Activated T-helper 1 cell treated with anti-CD3 and anti-CD28 coated beads, Interleukin-2, amount 50 U/mL, for 16 hours (primary cell): ENCODE measurements at places on chromosomes 3 and 15.

GRCh38 chr3:61182662-61183061 lies 68.6 kb downstream of the FHIT start:
- DNase-seq = no peak

DNA sequence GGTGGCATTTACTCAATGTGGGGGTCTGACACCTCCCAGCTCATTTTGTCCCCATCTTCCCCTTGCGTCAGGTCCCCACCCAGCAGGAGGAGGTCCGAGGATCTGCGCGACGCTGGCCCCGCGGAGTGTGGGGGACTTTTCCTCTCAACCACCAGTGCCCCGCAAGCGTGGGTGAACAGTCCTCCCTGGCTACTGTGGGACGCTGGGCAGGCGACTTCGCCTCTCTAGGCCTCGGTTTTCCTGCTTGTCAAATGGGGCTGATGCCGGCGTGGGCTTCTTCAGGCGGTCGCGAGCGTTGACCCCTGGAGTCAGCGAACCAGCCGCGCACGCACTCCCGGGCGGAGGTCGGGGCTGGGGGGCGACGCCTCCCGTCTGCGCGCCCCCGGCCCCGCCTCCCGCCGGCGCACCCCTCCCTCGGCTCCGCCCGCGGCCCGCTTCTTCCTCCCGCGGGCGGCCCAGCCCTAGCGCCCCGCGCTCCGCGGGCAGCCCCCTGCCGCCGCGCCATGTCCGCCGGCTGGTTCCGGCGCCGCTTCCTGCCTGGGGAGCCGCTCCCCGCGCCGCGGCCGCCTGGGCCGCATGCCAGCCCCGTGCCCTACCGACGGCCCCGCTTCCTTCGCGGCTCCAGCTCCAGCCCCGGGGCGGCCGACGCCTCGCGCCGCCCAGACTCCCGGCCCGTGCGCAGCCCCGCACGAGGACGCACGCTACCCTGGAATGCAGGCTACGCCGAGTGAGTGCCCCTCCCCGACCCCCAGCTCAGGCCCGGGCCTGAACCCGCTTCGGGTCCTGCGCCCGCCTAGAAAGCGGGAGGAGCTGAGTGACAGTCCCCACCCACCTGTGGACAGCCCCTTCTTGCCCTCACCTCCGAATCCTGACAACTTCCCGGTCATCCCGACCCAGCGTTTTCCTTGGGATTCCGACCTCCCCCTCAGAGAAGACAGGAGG lies at the start of gene PPM1M:
PPM1M (plus strand) TSS at position 438 of the 942 bp plus-strand sequence; CDS start at position 504, 66 bp downstream.
- no peak for DNase-seq

DNA sequence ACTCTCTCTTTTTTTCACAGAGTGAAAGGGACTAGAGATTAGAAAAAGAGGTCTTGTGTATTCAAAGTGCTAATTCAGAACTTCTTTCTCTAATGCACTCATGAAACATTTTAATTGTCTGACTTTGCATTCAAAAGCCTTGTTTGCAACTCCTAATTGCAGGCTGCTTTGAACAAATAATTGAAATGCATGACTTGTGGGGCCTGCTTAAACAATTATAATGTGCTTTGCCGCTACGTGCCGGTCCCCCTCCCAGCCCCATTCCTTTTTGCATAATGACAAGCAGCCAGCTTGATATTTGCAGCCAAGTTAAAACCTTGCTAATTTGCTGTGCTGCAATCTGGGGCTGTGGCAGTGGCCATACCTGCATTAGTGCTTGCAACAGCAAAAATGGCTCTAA lies 114.5 kb downstream of the FOXB1 start:
- DNase-seq = no peak

- DNase-seq = no peak
These were observed 2.0 kb downstream of the NRROS start for GRCh38 chr3:196641333-196642054.

- no peak for DNase-seq
These were observed 5.9 kb downstream of the MYO5C start for GRCh38 chr15:52289629-52290081.

GRCh38 chr3:22659651-22660475 lies 543.3 kb upstream of the UBE2E2 start:
- DNase-seq = no peak

DNA sequence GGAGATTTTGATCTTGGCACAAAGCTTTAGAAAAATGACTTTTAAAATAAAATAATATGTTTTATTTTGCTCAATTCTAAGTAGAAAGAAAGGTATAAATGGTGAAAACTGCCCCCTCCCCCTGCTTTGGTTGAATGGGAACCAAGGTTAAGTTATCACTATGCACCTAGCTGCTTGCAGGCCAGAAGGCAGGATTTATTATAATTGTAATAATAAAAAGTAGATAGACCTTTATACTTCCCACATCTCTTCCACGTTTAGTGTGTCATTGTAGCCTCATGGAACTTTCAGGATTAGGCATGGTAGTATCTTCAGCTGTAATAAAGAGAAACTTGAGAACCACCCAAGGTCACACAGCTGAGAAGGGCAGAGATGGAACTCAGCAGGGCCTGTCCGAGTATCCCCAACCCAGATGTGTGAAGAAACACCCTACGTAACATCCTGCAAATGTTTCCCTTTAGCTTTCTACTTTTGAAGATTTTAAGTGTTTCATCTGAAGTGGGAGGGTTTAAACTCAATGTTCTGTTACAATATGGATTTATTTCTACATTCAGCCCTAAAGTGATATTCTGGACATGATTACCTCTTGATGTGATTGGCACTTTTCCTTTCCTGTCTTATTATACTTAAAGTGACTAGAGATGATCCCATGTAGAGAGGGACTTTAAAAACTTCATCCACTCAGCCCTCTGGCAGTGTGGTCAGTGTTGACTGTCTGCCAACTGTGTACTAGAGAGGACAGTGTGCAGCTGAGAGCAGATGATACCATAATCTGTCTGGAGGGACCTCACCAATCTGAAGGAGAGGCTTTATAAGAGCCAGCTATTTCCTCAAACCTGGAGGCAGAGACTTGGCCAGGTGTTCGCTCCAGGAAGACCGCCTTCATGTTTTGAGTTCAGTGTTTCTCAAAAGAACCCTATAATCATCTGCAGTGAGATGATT lies 282.5 kb upstream of the TRIM42 start:
- no peak for DNase-seq

GRCh38 chr15:53223815-53224214 lies 433.7 kb upstream of the ONECUT1 start:
- no peak for DNase-seq

- DNase-seq = no peak
These were observed 241.2 kb downstream of the PDZRN3 start for GRCh38 chr3:73383470-73384049.

DNA sequence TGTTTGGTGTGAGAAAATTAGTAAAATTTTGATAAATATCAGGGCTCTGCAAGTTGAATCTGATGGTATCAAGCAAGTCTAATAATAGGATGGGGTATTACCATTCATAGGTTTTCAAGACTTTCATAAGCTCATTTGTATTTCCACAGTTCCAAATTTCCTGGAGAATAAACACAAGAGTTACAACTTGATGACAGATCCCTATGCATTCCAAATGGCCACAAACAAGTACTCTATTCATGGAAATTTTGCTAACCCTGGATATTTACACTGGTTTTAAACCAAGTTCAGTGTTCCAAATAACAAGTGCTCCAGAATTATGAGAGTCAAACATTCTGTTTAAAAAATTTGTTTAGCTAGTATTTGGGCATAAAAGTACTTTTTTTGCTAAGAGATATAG lies 75.0 kb upstream of the CNTN6 start:
- no peak for DNase-seq

- DNase-seq = no peak
These were observed 14.9 kb downstream of the PSTPIP1 start for GRCh38 chr15:77009646-77010311.

GRCh38 chr3:167162083-167162482 lies 218.0 kb downstream of the ZBBX start:
- no peak for DNase-seq

DNA sequence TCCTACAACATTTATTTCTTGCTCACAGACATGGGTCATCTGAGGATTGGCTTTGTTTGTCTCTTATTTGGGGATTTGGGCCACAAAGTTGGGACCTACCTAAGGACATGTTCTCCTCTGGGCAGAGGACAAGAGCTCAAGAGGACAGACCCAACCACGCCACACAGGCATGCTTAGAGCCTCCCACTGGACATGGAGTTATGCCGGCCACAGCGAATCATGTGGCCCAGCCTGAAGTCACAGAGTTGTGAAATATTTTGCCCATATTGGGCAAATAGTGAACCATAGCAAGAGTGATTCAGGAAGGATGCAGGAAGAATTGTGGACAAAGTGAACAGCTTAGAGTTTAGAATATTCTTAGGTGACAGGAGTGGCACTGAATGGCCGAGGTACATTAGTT lies 9.9 kb downstream of the TRAK1 start:
- no peak for DNase-seq

DNA sequence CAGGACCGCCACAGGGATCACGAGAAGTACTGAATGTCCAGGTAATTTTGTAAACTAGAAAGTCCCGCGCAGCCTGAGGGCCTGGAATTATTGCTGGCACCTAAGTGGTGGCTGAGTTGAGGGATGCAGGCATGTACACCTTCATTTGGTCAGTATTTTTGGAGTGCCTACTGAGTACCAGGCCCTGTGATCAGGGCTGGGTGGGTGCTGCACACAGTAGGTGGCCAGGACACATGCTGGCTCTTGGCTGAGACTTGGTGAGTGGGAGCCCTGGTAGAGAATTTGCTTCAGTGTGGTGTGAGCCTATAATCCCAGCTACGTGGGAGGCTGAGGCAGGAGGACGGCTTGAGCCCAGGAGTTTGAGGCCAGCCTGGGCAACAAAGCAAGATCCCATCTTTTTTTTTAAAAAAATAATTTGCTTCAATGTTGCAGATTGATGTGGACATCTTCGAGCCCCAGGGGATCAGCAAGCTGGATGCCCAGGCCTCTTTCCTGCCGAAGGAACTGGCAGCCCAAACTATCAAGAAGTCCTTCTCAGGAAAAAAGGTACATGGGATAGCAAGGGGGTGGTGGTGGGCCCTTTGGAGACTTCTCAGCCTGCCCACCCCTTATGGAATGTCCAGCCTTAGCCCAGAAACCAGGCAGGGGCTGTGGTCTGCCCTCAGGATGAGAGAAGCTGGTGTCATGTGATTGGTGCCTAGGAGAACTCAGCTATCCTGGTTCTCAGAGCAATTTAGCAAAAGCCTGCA lies 2.6 kb downstream of the ITIH1 start:
- no peak for DNase-seq

- no peak for DNase-seq
These were observed 890.7 kb upstream of the EPHA6 start for GRCh38 chr3:95923496-95924210.
